Activated CD4-positive, alpha-beta T cell treated with anti-CD3 and anti-CD28 coated beads for 36 hours (primary cell): ENCODE measurements at places on chromosomes 16 and 17. TPM values are rescaled to one million over a fixed set of nuclear protein-coding genes. Genes with fewer than 3 reads are reported as not detected.

The RAB11FIP4 gene
- total RNA-seq = 41.4 TPM

The MEIOC gene
- total RNA-seq = 0.53 TPM

The OMG gene
- total RNA-seq = 0.25 TPM

The CNTNAP1 gene
- 1.2 TPM for total RNA-seq

The KSR1 gene
- total RNA-seq = 113 TPM

The TRAPPC2L gene
- 43.3 TPM for total RNA-seq
